ENCODE measurements at places on chromosomes 13 and 19.

GRCh38 chr19:3690551-3691371 is 9.5 kb downstream of the PIP5K1C start:
- DNase-seq: no peak

DNA sequence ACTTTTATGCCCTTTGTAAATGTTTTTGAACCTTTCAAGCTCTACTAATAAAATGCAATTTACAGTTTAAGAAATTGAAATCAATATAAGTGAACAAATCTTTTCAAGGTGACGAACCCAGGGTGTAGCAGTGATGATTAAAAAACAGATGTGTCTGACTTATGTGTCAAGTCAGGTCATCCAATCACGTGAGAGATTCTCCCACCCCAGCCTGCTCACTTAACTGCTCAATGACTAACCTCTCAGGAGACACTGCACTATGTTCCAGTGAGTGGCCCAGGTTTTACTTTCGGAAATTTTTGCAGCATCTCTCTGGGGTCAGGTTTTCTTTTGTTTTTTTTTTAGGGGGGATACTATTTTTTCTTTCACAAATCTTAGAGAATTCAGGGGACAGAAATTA is 60.7 kb downstream of the ZNF429 start:
- DNase-seq: no peak

GRCh38 chr13:26220575-26220974 is 1.5 kb downstream of the RNF6 start:
- no peak for DNase-seq

DNA sequence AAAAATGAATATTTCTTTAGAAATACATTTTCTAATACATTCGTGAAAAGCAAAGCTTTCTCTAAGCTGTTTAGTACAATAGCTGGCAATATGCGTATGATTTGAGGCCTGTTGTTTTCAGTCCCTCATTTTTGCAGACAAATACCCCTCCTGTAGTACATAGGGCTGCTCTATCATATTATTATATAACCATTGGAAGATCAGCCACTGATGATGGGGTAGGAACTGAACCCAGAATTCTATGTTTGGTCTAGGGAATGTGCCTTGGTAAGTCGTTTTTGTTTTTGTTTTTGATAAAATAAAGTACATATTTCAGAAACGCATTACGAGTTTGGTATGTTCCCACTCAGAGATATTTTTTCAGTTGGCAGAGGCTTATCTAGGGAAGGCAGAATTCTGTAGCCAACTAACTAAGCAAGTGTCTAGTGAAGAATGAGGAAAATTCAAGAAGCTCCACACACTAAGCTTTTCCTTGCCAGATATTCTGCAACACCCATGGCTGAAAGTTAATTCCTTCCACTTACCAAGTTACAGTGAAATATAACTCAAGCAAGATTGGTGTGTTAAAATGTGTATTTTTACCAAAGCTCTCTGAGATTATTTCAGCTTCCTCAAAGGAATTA is 656.9 kb upstream of the MIR17HG start:
- DNase-seq: no peak

DNA sequence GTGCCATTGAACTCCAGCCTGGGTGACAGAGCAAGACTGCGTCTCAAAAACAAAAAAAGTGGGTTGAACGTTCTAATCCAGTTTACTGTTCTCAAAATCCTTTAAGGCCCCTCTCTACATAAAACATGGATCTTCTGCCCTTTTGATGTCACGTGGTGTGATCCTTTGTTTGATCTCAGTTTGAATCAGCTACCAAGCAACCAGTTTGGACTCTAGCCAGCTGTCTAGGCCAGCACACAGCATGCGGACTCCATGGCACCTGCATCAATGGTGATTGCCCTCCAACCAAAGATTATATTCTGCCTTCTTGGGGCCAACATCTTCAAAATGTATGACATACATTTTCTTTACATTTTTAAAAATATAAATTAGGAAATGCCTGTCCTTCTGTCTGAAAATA is 365.4 kb downstream of the NDFIP2 start:
- no peak for DNase-seq

GRCh38 chr13:75762076-75762937 is 126.2 kb downstream of the LMO7 start:
- DNase-seq: peak; percentile 49

- DNase-seq: no peak
Observed at GRCh38 chr19:12783849-12784393, 7.4 kb upstream of the JUNB start.

DNA sequence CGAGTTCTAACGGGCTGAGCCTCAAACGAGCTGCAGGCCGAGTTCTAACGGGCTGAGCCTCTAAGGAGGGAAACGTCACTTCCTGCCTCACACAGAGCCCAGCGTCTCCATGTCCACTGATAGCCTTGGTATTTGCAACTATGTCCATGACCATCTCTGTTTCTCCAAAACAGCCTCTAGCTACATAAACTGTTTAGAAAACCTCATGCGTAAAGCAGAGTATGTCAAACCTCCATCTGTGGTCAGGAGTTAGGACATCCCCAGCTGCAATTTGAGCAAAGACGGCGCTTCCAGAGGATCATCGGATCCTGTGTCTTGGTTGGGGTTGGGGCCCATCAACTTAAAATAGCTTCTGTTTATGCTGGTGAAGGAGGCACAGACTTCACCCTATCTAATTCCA is 20.8 kb downstream of the RASA3 start:
- DNase-seq: no peak

- DNase-seq: no peak
Observed at GRCh38 chr13:25657157-25657556, 285.4 kb downstream of the ATP8A2 start.

DNA sequence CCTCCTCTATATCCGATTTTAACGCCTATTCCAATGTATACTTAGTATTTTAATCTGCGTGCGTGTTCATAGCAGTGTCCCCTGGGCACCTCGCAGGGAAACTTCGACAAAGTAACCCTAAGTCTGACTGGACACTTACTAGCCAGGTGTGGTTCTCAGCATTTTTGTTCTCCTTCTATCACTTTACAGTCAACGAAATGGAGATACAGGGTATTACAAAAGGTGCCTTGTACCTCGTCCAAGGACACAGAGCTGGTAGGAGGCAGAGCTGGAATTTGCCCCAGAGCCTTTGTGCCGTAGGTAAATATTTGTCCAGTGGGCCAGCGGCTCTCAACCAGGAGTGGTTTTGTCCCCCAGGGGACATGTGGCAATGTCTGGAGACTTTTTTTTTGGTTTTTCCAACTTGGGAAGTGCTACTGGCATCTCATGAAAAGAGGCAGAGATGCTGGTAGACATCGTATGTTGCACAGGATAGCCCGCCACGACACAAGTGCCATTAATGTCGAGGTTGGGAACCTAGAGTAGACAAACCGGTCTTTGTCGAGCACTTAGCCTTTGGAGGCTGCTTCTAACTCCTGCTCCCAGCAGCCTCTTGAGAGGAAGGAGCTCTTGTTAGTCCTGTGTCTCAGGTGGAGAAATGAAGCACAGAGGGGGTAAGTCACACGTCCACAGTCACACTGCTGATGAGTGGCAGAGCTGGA is 1.1 kb downstream of the ZNF444 start:
- no peak for DNase-seq

DNA sequence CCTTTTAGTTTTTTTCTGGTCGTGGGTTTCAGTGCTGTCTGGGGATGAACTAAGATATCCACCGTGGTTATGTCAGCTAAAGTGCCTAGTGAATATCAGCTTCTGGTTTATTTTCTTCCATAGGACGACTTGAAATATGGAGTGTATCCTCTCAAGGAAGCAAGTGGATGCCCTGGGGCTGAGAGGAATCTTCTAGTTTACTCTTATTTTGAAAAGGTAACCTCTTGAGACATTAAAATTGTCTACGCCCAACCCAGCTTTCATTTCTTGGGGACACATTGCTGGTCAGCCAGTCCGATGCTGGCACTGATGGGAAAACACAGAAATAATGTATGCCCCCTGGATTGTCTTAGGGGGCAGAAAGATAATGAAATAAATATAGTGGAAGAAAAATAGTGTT is 1.6 kb downstream of the ZNF431 start:
- DNase-seq: no peak

DNA sequence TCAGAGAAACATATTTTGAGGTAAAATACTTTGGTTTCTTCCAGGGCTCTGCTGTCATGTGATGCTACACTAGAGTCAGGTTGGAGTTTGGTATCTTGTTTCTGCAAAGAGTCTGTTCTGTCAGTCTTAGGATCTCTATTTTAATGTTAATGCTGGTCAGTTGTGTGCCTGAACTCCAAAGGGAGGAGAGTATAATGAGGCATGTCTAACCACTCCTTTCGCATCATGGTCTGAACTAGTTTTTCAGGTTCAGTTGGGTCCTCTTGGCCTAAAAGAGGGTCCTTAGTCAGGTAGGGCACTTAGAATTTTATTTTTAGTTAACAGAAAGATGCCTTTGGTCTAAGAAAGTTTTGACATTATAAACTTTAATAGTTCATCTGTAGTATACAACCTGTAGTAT is 78.2 kb downstream of the FNDC3A start:
- DNase-seq: no peak

GRCh38 chr13:44272692-44273091 is 100.9 kb upstream of the SERP2 start:
- no peak for DNase-seq

DNA sequence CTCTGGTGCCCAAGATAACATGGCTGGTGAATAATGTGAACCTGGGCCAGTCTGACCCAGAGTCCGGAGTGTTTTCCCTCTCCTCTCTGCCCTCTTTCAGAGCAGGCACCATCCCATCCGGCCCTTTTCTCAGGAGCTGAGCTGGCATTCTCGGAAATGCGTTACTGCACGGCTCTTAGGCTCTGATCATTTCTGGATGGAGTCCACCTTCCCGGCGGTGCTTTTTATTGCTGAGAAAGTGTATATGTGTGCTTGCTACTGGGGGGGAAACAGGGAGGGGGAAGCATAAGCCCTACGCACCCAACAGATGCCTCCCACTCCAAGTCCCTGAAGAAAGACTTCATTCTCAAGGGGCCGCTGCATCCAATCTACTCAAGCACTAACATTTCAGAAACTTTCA is 6.6 kb downstream of the CACNA1A start:
- DNase-seq: no peak

- DNase-seq: no peak
Observed at GRCh38 chr13:24505256-24505655, 7.3 kb downstream of the PARP4 start.

- DNase-seq: no peak
Observed at GRCh38 chr19:33202546-33203507, 8.7 kb downstream of the LRP3 start.

GRCh38 chr13:50370303-50370950 is 355.2 kb downstream of the KCNRG start:
- no peak for DNase-seq

- DNase-seq: no peak
Observed at GRCh38 chr13:20981370-20982095, 79.0 kb upstream of the XPO4 start.

GRCh38 chr13:40490086-40490758 is 176.2 kb downstream of the FOXO1 start:
- DNase-seq: no peak

DNA sequence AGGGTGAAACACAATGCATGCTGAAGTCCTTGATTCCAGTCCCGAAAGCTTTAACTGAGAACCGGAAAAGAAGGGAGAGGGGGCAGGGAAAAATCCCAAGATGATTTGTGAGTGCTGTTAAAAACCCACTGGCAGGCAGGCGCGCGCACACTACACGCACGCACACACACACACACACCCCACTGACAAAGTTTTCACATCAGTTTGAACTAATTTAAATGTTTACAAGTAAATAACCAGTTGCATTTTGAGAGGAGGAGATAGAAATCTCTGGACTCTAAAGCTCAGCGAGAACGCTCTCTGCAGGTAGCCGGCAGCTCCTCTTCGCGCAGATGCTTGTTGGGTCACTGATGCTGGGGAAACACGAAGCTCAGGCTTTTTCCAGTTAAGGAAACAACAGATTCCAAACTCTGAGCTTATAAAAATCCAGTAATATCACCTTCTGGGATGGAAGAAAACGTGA is 818 bp upstream of the SLITRK1 start:
- no peak for DNase-seq

GRCh38 chr19:42436006-42436405 is 6.7 kb downstream of the CXCL17 start:
- no peak for DNase-seq
